Stimulated activated CD4-positive, alpha-beta T cell treated with anti-CD3 and anti-CD28 coated beads, Interleukin-15, amount 100 ng/mL, for 48 hours (primary cell): ENCODE measurements at places on chromosomes 2 and 18.

DNA sequence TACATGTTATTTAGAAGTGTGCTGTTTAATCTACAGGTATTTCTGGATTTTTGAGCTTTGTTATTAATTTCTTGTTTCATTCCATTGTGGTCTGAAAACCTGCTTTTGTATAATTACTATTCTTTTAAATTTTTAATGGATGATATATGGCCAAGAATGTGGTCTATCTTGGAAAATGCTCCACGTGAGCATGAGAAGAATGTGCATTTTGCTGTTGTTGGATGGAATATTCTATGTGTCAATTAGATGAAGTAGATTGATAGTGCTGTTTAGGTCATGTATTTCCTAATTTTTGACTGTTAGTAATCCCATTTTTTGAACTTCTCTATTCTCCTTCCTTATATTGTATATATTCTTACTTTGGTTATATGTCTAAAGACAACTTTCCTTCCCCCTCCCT is 19.9 kb upstream of the TTN start:
- DNase-seq, result no peak

- no peak for DNase-seq
Observed at GRCh38 chr2:65227020-65227455, 593 bp upstream of the ACTR2 start.

DNA sequence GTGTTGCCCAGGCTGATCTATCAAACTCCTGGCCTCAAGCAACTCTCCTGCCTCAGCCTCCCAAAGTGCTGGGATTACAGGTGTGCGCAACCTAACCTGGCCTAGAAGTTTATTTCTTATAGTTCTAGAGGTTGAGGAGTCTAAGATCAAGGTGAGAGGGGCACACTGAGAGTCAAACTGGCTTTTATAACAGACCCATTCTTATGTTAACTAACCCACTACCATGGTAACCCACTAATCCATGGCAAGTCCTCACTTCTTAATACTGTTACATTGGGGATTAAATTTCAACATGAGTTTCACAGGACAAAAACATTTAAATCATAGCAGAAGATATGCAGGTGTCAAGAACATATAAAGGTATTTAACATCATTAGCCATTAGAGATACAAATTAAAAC is 50.6 kb downstream of the MDH1 start:
- DNase-seq, result no peak

DNA sequence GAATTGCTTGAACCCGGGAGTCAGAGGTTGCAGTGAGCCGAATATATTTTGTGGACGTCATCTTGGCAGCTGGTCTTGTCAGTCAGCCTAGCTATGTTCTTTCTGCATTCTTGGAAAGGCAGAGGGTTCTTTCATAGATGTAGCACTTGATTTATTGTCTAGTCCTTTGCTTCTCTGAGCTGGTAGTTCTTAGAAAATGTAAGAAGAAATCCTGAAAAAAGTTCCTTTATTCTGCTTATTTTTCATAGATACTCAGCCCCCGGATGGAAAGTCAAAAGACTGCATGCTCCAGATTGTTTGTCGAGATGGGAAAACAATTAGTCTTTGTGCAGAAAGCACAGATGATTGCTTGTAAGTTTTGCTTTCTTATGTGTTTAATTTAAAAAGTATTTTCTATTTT is 21.3 kb downstream of the PLEKHB2 start:
- DNase-seq, result no peak

DNA sequence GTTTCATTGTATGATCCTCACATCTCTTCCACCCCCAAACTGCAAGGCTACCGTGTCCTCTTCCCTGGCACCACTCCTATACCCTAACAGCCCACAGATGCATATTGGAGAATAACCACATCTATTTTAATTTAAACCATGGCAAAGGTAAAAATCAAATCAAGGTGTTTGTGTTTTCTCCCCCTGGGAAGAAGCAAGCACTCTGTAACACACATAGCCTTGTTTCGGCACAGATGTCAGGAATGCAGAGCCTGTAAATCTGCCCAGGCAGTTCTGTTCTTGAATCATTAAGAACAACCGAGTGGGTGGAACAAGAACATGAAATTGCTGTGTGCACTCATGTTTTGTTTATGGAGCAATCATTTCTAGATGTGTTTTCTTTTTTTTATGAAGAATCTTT is 6.8 kb upstream of the COX7A2L start:
- DNase-seq, result no peak

DNA sequence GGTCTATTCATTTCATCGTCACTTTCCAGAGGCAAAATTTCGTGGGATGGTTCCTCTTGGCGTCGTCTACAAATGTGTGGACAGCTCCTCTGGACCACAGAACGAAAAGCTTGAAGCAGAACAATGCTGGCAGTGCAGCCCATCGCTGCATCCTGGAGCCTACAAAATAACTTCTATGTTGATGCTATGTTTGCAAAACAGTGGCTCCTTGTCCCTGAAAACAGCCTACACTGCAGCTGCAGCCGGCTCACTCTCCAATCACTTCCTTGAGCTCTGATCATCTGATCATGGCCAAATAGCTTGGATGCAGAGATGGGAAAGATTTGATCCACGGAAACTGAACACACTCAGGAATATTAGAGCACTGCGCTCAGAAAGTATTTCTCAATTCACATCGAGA is 60.0 kb downstream of the DOCK10 start:
- no peak for DNase-seq

GRCh38 chr2:237877576-237878307 is 18.3 kb downstream of the RAMP1 start:
- no peak for DNase-seq

DNA sequence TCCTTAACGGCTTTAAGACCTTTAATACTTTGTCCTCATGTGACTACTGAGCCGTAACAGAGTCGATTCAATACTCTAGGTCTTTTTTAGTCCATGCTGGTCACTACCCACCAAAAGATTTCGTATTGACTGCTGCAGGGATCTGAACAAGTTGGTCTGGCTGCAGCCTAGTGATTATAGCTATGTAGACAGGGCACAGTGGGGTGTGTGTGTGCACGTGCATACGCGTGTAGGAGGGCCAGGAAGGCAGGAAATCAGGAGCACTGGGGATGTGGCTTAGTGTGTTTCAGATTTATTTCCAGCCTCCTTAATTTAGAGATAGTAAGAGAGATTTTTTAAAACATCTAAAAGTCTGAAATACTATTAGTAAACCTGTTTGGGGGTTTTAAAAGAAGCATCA is 161.4 kb downstream of the MYO3B start:
- DNase-seq, result no peak

GRCh38 chr2:47041063-47041462 is 114.0 kb downstream of the STPG4 start:
- no peak for DNase-seq

- DNase-seq, result no peak
Observed at GRCh38 chr2:39202639-39203369, 41.0 kb downstream of the CDKL4 start.

DNA sequence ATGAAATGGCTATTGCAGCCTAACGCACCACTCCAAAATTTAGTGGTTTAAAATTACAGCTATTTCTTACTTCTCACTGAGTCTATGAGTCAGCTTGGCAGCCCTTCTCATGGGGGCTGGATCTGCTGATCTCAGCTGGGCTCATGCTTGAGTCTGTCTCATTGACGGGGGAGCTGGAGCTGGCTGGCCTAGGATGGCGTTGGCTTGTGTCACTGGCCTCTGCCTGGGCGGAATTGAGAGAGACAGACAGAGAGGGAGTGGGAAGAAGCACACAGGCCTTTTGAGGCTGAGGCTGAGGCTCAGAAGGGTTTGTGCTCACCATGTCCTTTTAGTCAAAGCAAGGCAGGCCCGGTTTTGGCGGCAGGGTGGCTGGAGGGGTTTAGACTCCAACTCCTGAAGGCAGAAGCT is 412.1 kb upstream of the MYT1L start:
- DNase-seq, result no peak

- no peak for DNase-seq
Observed at GRCh38 chr2:142058149-142058548, 72.7 kb downstream of the LRP1B start.

- DNase-seq, result no peak
Observed at GRCh38 chr2:225270861-225271260, 128.6 kb upstream of the NYAP2 start.

DNA sequence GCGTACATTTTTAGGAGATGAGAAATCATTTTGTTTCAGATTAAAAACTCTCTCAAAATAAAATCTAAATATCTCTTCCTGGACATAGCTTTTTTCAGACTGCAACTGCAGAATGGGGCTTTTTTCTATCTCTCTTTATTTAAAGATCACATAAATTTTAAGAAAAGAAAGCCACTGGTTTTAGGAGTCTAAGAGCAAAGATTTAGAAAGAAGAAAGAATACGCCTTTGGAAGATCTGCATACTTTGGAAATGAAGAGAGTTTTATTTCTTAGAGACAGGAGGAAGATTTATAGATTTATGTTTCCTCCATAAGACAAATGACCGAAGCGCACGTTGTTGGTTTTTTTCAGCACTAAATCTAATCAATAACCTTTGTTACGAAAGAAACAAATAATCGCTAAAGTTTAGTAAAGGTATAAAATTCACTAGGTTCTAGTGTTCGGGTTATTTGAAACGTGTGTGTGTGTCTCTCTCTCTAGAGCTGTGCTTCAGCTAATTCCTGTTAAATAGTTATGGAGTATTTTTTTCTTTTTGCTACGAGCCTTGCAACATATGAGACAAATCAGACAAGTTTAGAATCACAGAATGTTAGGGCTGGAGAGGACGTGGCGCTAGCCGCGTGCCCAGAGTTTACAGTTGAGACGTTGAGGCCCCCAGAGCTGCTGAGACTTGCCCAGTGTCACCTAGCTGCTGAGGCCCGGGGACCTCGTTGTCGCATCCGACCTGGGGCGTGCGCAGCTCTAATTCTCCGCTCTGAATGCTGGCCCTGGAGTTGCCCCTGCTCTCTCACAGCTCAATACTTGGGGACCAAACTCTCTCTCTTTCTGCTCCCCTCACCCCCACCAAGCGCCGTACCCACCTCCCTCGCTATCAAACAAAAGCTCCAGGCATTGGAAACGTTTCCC is 69.9 kb downstream of the CTAGE1 start:
- DNase-seq, result no peak

- no peak for DNase-seq
Observed at GRCh38 chr2:118223511-118223991, 135.3 kb downstream of the INSIG2 start.

GRCh38 chr2:79855264-79856006 is 342.6 kb downstream of the CTNNA2 start:
- DNase-seq, result no peak

DNA sequence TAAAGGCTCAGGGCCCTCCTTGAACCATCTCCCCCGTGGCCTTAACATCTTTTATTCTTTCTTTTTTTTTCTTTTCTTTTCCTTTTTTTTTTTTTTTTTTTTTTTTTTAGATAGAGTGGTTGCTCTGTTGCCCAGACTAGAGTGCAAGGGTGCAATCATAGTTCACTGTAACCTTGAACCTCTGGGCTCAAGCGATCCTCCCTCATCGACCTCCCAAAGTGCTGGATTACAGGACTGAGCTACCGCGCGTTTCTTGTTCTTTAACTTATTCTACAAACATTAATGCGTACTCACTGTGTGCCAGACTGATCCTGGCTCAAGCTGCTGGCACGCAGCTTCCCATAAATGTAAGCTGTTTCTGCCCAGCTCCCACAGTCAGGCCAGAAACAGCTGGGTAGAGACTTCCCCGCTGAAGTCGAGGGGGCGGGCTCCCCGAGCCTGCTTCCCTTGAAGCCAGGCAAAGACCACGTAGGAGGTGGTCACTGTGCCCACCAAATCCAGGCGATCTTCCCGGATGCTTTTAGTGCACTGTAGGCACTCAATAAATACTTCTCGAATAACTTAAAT is 29.2 kb upstream of the ATP6V1B1 start:
- no peak for DNase-seq

DNA sequence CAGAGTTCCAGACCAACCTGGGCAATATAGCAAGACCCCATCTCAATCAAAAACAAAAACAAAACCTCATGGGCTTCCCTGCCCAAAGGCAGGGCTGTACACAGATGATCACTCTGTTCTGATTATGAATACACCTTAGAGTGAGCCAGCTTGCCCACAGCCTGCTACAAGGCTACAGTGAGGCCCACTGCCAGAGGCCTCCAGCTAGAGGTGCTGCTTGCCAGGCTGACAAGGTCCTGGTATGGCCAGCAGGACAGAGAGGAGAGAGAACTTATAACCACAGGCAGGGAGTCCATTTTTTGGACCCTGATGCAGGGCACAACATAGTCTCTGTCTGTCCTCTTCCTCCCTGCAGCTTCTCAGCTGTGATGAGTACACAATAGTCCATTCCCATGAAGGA is 41.5 kb downstream of the KANSL3 start:
- DNase-seq, result no peak

DNA sequence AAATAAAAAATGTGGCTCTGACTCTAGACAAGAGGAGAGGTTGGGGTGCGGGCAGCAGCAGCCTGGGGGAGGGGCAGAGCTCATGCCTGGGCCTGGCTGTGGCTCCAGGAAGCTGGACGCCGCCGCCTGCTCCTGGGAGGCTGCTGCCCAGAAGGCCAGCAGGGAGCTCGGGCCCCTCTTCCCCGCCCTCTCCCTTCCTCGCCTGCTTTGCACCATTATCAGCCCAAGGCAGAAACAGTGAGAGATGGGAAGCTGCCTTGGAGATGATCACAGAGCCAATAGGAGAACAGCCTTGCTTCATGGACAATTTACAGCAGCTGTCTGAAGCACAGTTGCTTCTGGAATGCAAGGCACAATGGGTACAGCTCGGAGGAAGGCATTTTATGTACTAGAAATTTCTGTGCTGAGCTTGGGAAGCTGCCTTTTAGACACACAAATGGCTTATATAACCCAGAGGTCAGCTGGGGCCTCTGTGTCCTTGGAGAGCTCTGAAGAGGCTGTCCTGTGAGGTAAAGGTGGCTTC is 55.3 kb upstream of the AFF3 start:
- DNase-seq, result no peak

DNA sequence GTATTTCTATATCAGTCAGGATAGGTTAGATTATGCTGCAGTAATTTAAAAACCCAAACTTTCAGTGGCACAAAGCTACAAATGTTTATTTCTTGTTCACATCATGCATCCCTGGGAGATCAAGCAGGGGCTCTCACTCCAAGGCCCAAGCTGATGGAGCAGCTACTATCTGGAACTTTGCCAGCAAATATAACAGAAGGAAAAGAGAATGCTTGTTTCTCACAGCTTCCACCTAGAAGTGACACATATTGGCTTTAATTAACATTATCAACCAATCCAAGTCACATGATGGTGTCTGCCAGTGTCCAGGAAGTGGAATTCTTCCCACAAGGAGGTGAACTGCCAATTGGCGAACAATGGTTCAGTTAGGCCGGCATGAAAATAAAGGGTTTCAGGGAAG is 306.9 kb downstream of the BCL11A start:
- DNase-seq, result no peak

DNA sequence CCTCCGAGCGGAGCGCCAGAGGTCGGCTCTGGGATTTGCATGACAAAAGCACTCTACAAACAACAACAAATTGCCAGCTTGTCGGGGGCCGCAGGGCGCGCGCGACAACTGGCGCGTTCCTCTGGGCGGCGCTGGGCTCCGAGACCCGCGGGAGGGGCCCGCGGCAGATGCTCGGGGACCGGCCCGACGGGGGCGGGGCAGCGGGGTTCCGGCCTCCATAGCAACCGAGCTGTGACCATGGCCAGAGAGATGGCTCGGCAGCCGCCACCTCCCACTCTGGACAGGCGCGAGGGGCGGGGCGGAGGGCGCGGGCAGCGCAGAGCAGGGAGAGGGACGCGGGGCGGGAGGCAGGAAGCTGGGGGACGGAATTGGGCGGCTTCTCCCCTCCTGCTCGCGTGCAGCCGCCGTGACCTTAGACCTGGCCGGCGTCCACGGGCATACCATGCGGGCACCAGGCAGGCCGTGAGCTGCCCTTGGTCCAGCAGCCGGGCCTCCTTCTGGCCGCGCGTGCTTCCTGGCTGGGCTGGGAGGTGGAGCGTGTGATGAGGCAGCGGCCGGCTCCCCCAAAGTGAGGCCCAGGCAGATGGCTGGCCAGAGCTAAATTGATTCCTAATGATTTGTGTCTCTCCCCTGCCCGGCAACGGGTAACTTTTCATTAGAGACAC is 171.5 kb downstream of the CELF4 start:
- no peak for DNase-seq
